NCI-H2227 treated with DMSO at 0.1 percent for 48 hours (cell line): ENCODE measurements at places on chromosomes 16 and 17.

DNA sequence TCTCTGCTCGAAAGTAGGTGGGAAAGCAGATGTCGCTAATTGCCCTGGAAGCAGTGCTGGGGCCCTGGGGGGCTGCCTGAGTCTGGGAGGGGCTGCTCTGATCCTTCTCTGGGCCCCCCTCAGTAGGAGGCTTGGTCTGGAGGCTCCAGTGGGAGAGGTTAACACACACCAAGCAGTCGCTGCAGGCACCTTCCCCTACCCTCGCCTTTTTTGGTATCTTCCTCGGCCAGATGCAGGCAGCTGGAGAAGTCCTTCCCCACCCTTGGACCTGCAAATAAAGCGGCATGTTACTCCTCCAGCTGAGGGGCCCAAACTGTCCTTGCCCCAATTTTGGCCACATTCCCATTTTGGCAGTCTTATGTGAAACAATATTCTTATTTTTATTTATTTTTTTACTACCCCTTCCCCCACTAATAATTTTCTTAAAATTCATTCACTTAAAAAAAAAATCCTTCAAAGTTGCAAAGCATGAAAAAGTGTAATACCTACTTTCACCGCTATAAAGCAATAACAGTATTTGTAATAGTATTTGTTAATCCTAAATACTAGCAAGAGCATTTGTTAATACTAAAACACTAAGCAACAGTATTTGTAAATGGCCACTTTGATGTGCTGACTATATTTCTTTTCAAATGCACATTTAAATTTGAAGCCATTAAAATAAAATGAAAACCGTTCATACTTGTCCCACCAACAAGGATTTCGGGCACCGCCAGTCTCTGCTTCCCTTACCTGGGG is 15.0 kb downstream of the C16orf46 start:
- no peak for DNase-seq

- DNase-seq, result no peak
Measured at GRCh38 chr17:8105957-8106398, 12.3 kb downstream of the ALOXE3 start.

GRCh38 chr16:65069065-65069464 is 52.8 kb downstream of the CDH11 start:
- no peak for DNase-seq

GRCh38 chr17:77746896-77747554 is 211.5 kb upstream of the TNRC6C start:
- no peak for DNase-seq

DNA sequence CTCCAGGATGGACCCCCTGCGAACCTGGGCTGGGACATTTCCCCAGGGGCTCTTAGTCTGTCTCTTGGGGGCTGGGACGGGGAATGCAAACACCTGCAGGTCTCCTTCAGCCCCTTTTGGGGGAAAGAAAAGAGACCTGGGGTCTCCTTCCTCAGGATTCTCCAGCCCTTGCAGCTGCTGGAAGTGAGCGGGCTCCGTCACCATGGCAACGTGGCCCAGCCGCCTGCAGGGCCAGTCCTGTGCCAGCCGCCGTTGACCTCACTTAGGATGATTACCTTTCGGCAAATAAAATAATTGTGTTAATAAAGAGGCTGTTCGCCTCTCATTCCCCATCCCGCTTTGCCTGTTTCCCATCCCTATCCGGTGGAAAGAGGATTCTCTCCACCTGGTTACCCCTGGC is 25.7 kb downstream of the MRM1 start:
- peak; percentile 55 for DNase-seq

DNA sequence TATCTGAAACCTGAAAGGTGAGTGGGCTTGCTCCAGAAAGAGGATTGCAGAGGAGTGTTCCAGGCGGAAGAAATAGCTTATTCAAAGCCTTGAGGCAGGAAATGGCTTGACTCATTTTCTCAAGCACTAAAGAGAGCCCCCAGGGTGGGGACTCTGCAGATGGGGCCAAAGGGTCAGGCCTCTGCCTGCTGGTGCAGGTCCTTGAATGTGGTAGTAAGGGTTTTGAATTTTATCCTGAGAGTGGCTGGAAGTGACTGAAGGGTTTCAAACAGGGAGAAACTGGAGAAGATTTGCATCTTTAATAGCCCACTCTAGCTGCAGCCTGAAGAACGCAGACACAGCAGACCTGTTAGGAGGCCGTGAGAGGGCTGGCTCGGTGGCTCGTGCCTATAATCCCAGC is 144.4 kb downstream of the CCT6B start:
- DNase-seq, result peak; percentile 30

GRCh38 chr17:60335289-60335688 is 56.6 kb downstream of the USP32 start:
- no peak for DNase-seq

- no peak for DNase-seq
Measured at GRCh38 chr17:43823350-43824084, 9.4 kb downstream of the MPP3 start.

GRCh38 chr17:44988044-44988942 is 20.2 kb upstream of the C1QL1 start:
- DNase-seq, result no peak

GRCh38 chr16:81099958-81100357 is 3.8 kb upstream of the GCSH start:
- DNase-seq, result no peak
